Activated CD8-positive, alpha-beta memory T cell treated with anti-CD3 and anti-CD28 coated beads, Interleukin-2, amount 50 U/mL, for 48 hours (primary cell): ENCODE measurements at places on chromosomes 5 and 9.

- DNase-seq = no peak
Observed at GRCh38 chr5:126462239-126463014, 39.2 kb downstream of the GRAMD2B start.

- no peak for DNase-seq
Observed at GRCh38 chr9:126119731-126120130, 206.9 kb upstream of the MVB12B start.

DNA sequence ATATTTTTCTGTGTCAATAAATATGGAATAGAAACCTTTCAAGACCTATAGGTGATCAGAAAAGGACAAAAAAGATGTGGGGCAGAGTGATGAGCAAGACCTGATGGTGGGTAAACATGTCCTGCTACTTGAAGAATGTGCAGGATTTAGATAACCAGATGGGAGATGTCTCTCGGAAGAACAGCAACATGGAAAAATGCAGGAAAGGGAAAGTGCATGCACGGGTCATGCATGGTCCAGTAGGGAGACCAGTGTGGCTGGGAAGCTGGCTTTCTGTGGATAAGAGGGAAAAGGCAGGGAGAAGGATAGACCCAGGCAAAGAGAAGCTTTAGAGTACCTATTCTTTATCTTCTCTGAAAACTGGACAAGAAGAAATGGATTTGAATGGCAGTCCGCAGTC, 7.1 kb upstream of the CAST start:
- DNase-seq = no peak

DNA sequence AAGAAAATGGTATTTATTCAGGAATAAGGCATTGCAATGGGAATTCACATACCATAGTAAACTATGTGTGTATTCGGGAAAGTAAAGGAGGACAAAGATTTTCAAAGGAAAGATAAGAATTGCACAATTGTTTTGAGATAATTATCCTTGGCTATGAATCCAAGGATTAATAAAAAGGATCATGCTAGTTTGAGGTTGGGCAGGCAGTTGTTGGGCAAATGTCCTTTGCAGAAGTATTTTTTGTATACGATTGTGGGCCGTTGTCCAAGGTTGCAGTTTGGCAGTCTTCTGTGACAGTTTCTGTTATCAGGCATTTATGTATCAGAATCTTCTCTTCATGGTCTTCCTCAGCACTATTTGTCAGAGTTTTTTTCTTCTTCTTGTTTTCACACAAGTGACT, 10.6 kb upstream of the UBAP2 start:
- no peak for DNase-seq
